ENCODE measurements at places on chromosomes 1 and 21.
A peak's percentile ranks its signal among the peaks of the same experiment; 100 is the strongest.

- DNase-seq, result no peak
Observed at GRCh38 chr1:87766737-87767136, 438.1 kb downstream of the LMO4 start.

- DNase-seq, result no peak
Observed at GRCh38 chr1:220873087-220873486, 6.2 kb upstream of the HLX start.

GRCh38 chr1:117534995-117535467, 70.8 kb upstream of the TENT5C start:
- DNase-seq, result peak; percentile 52

DNA sequence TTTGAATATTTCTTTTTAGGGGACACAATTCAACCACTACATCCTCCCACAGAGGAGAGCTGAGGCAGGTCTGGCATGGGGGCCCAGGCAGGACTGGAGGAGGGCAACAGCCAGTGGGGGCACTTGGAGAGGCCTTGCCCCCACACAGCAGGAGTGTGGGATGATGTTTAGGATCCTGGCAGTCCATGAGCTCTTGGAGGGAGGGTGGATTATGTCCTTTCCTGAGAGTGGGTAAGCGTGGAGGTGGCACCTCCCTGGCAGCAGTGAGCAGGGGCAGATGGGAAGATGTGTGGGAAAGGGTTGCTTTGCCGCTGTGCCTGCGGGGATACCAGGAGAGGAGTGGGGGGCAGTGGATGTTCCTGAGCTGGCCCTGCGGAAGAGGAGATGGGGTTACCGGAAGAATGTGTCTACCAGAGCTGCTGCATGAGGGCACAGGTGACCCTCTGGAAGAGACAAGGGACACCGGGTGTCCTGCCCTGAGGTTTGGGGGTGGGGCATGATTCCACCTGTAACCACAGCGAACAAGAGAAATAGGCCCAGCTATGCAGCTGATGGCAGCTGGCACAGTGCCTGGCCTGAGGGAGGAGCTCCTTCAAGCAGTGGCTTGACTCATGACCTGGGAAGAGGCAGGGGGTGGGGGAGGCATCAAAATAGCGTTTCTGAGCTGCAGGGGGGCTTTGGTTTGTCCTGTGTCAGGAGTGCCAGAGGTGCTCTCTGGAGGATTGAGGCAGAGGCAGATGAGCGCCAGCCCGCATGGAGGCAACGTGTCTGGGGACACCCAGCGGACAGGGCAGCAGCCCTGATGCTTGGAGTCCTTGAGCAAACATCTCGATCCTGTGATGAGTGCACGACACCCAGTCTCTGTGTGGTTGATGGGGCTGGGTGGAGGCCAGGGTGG, 123.9 kb upstream of the TMPRSS2 start:
- no peak for DNase-seq

GRCh38 chr1:158563853-158564252, 6.5 kb downstream of the OR6P1 start:
- no peak for DNase-seq

- DNase-seq, result no peak
Observed at GRCh38 chr21:31586118-31586517, 73.4 kb upstream of the SOD1 start.

DNA sequence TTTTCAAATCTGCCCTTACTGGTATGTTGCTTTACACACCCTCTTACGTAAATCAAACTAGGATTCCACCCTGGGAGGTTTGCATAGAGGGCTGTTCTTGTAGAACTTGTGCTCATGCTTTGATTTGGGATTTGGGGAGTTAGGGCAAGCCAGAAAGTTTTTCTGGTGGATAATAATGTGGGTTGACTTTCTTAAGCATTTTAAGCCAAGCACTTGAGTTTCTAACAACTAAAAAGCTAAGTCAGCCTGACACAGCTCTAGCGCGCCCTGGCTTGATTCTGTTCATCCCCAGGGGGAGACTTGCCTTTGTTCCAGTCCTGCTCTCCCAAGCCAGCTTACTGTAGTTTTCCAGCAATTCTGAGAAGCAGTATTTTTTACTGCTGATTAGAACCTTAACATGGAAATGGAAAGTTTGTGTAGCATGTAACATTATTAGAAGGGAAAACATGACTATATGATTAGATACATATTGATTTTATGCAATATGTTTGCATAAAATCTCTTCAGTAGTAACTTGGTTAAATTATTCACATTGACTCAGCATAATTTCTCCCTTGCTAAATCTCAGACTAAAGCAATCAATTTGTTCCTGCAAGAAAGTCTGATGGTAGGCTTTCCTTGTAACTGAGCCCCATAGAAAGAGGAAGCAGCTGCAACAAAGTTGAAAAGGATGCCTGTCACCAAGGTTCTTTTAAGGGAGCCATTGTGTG, 11.0 kb upstream of the PGD start:
- peak; percentile 58 for DNase-seq

DNA sequence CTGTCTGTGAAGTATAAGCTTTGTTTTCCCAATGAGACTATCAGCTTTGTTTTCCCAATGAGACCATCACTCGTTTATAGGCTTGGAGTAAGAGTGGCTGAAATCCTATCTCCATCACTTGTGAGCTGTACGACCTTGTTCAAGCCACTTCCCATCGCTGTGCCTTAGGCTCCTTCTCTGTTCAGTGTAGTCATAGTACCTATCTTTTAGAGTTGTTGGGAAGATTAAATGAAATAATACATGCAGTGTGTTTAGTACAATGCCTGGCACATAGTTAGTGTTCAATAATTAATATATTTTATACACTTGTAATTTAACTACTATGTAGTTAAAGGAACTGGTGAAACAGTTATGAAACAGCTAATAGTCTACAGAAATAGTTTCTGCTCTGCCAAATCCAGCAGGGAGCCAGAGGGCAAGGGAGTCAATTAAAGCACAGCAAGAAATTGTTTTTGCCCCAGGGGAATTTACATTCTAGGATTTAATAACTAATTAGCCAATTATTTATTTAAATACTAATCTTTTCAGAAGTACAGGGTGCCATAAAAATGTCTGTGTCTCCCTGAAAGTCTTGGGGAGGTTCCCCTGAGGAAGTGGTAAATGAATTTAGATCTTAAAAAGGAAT, 139.3 kb upstream of the HMCN1 start:
- DNase-seq, result no peak

- DNase-seq, result no peak
Observed at GRCh38 chr1:38053416-38054091, 7.0 kb upstream of the POU3F1 start.

GRCh38 chr1:184326278-184326677, 60.6 kb upstream of the C1orf21 start:
- DNase-seq, result no peak

- DNase-seq, result no peak
Observed at GRCh38 chr1:172585861-172586260, 52.9 kb downstream of the SUCO start.

- DNase-seq, result no peak
Observed at GRCh38 chr21:38475519-38475918, 22.8 kb downstream of the ERG start.

DNA sequence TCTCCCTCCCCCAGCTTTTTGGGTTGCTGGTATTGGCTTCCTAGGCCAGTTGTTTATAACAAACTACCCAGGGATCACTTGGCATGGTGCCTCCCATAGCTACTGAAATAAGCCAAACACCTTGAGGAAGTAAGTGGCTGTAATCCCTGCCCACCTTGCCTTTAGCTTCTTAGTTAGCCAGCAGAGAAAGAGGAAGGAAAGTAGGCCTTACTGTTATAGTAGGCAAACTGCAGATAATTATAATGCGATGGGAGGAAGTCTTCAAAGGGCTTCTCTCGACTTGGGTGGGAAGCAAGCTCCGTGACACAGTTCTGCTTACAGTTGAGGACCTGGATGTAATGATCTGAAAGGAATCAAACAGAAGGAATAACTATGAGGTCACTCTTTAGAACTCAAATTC, 8.2 kb downstream of the P3H1 start:
- DNase-seq, result no peak

DNA sequence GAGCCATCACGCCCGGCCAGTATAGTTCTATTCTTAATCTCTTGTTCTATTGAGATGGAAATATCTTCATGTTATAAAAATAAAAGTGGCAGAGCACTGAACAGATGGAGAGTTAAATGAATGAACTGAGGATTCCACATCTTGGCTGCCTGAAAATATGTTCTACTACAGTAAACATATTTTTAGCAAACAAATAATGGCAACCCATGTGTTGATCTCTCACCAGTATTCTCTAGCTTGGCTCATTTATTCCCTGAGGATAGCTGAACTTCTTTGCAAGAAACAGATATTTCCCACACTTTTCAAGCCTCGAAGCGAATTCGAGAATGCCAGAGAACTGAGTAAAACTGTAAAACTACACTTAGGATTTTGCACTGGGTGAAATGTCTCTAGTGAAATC, 58.9 kb downstream of the DIRAS3 start:
- peak; percentile 9 for DNase-seq

DNA sequence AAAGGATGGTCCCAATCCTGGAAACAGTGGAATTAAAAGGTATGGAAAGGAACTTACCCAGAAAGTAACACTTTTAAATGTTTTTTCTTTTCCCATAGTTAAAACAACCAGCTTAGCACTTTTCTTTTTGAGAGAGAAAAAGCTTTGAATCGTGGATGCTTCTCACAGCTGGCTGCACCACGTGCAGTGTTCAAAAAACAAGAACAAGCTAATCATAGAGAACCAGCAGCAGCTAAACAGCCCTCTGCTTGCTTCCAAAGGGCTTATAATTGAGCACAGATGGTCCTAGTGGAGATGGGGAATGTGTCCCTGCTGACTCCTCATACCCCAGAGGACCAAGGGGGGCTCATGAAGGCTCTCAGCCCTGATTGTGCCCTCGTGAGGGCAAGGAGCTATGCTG, 26.4 kb downstream of the UTP25 start:
- no peak for DNase-seq

DNA sequence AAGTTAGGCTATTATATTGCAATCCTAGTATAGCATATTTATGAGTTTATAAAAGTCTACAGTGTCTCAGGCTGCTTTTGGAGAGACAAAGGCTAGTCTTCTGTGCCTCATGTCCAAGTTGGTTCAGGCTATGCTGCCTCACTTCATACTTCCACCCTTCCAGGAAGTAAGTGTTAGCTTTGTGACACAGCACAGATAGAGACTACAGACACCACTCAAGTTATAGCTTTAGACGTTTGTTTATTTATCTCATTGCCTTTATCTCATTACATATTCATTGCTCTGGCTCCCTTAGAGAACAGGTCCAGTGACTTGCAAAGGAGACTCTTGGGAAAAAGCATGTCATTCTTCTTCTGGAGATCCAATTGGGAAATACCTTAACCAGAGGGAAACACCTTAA, 22.6 kb upstream of the GBP4 start:
- no peak for DNase-seq

All from HAP-1 (cell line).